Right renal pelvis (tissue), 4 donors: ENCODE measurements at places on chromosomes 16 and 17. TPM values are rescaled to one million over a fixed set of nuclear protein-coding genes. Genes with fewer than 3 reads are reported as not detected.

REXO5 gene
- polyA plus RNA-seq, result 6.1 TPM

SLC16A6 gene
- 0.57 TPM for polyA plus RNA-seq

GRCh38 chr17:68290955-68291835 is at the start of the genes ARSG and SLC16A6:
ARSG (plus strand) TSS chr17:68291495; CDS start chr17:68307494, 15,999 bp downstream.
SLC16A6 (minus strand) TSS chr17:68291127; CDS start chr17:68278320, 12,807 bp downstream.
- DNase-seq, result peak; percentile 58

CBX4 gene
- polyA plus RNA-seq, result 13.1 TPM

DNA sequence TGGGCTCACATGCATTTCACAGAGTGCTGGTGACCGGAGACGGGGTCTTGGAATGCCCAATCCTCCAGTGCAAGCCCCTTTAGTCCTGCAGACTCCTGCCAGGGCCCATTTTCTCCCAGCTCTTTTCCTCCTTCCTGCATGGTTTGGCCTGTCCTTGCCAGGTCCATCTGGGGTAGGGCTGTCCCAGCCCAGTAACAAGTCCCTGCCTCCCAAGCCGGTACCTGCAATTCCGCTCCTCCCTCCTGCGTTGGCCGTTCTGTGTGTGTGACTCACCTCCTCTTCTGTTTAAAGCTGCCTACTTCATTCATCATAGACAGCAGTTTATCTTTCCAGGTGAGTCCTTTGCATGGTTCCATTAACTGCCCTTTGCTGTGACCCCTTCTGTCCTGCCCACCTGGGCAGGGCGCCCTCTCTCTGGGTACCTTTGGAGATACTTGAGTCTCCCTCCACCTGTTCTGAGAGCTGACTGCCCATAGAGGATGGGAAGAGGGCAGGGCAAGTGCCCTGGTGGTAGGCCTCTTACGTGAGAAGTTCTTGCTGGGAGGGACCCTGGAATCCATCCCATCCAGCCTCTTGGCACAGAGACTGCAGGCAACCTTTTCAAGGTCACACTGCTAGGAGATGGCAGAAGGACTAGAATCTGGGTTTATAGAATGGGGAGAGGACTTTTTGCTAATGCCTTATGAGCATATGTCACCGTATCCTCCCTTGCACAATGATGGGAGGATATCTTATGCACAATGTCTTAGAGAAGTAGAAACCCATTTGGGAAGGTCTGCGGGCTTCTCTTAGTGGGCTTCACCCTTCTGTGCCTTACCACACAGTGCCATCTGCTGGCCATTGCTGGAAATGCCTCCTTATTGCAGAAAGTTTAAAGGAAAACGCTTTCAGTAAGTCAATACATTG is 29.7 kb upstream of the LGALS9 start:
- DNase-seq, result peak; percentile 71

DNA sequence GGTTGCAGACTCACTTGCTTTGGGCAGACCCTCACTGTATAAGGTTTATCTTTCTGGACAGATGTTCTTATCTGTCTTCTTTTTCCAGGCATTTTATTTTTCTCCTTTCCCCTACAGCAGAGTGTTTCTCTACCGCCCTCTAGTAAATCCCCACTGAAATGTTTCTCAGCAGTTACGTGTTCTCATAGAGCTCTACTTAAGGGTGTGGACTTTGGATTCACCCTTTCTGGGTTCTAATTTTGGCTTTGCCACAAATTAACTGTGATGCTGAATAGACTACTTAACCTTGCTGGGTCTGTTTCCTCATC is 2.0 kb downstream of the ADAT1 start:
- DNase-seq, result no peak

SCO1 gene
- 39.3 TPM for polyA plus RNA-seq

- DNase-seq, result no peak
Measured at GRCh38 chr17:43768382-43768781, 9.8 kb upstream of the SOST start.
